Liver (tissue), 10 donors: ENCODE measurements at places on chromosomes 4 and X. TPM values are rescaled to one million over a fixed set of nuclear protein-coding genes. Genes with fewer than 3 reads are reported as not detected.

EXOC1L gene
- not detected for total RNA-seq

UGT2B15 gene
- total RNA-seq = 8.2 TPM

LRIT3 gene
- total RNA-seq = not detected

PABPC1L2A gene
- total RNA-seq = not detected

GRCh38 chr4:185344743-185345538 lies 50.8 kb downstream of the LRP2BP start:
- no peak for DNase-seq
